ENCODE measurements at places on chromosomes 13 and 19.

- peak; percentile 32 for DNase-seq
These were observed 933 bp downstream of the ARHGEF7 start for GRCh38 chr13:111115965-111116521.

- no peak for DNase-seq
These were observed 712.9 kb upstream of the GPC6 start for GRCh38 chr13:92513672-92514071.

DNA sequence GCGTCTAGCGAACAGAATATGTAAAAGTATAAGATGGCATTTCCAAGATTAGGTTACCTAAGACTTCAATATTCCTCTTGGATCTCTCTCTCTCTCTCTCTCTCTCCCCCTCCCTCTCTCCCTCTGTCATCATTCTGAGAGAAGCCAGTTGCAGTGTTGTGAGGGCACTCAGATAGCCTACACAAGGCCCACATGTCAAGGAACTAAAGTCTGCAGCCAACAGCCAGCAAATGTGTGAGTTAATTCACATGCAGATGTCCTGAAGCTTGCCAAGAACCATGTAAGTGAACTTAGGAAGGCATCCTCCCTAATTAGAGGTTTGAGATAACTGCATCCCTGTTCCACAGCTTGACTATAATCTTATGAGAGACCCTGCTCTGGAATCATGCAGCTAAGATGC is 822.9 kb upstream of the PRR20A start:
- no peak for DNase-seq

GRCh38 chr19:56827708-56828107 is 12.8 kb downstream of the PEG3 start:
- no peak for DNase-seq

DNA sequence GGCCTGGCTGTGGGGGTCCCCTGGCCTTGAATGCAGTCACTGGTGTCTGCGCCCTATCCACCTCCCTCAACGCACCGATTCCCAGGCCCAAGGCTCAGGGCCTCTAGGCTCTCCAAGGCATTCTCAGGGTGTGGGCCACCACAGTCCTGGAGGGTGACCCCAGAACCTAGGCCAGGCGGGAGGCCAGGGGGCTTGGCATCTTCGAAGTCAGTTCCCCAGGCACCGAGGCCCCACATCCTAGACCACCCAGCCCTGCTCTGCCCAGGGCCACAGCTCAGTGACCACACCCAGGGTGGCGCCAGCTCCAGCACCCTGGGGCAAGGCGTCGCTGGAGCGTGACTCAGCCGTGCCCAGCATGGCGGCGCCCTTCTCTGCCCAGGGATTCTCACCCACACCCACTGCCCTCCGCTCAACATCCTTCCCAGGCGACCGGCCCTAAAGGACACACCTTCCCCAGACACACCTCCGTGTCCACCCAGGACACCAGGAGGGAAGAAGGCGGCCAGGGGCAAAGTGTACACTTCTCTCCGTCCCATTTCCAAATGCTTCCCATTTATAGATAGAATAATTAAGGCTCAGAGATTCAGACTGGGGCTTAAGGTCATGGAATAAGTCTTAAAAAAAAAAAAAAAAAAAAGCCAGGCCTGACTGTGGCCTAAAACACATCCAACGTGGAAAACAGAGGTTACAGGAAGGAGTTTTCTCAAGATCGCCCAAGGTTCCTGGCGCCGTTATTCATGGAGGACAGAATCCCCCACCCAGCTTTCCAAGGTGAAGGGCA is 36.4 kb upstream of the NANOS3 start:
- DNase-seq: no peak

GRCh38 chr13:19519049-19519448 is 42.3 kb downstream of the TPTE2 start:
- no peak for DNase-seq

GRCh38 chr13:108551674-108552073 is 77.7 kb upstream of the MYO16 start:
- no peak for DNase-seq

GRCh38 chr13:44160591-44161191 is 212.9 kb upstream of the SERP2 start:
- DNase-seq: no peak

Measured in neuronal stem cell (in vitro differentiated cells).